Gastroesophageal sphincter (tissue), 4 donors: ENCODE measurements at places on chromosomes 6 and 20.

DNA sequence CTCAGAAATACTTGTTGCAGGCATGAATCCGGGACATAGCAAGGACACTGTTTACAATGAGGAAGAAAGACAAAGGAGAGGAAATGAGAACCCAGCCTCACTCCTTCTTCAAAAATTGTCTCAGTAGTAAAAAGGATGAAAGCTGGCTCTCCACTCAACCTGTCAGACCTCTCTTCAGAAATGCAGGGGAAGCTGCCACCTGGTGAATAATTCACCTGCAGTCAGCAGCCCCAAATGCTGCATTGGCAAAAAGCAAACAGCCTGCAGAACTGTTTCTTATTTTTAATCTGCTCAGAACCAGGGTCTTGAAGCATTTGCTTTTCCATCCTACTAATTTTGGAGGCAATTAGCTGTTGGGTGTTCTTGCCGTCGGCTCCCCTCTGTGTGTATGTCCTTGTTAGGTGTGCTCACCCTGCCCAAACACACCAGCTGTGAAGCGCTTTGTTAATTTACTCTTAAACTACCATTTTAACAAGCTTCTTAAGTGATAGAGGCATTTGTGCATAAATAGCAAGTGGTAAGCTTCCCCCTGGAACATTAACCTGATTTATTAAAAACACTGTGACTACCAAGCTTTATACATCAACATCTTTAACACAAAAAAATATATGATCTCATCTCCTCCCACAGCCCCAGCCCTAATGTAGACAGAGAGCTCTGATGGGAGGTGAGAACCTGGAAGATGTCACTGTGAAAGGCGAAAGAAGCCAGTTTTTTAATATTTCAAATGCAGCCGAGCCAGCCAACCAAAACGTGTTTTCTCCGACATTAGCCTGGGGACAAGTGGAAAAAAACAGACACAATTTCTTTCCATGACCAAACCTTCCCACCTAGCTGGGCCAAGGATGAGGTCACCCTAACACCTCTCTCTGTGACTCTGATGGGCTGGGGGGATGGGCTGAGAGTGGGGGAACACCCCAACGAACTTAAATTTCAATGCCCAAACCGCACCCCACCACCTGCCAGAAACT lies 451.0 kb upstream of the SULF2 start:
- no peak for ATAC-seq

- no peak for ATAC-seq
Measured at GRCh38 chr20:38726804-38727606, 2.7 kb downstream of the SLC32A1 start.

DNA sequence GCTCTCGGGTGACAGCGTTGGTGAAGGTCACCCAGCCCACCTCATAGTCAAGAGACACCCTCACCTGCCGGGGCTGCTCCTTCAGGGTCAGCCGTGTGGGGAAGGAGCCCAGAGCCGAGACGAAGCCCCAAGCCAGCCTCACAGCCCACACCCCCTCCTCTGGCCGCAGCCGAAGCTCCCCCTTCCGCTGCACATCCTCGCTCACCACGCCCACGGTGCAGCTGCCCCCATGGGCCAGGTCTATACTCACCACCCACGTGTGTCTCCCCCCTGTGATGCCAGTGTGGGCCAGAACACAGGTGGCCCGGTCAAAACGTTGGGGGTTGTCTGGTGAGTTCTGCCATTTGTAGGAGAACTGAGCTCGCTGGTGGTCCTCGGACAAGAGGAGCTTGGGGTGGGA lies 7.0 kb downstream of the TRIM10 start:
- no peak for ATAC-seq

GRCh38 chr6:125188037-125188436 lies 34.5 kb downstream of the TPD52L1 start:
- ATAC-seq: no peak

DNA sequence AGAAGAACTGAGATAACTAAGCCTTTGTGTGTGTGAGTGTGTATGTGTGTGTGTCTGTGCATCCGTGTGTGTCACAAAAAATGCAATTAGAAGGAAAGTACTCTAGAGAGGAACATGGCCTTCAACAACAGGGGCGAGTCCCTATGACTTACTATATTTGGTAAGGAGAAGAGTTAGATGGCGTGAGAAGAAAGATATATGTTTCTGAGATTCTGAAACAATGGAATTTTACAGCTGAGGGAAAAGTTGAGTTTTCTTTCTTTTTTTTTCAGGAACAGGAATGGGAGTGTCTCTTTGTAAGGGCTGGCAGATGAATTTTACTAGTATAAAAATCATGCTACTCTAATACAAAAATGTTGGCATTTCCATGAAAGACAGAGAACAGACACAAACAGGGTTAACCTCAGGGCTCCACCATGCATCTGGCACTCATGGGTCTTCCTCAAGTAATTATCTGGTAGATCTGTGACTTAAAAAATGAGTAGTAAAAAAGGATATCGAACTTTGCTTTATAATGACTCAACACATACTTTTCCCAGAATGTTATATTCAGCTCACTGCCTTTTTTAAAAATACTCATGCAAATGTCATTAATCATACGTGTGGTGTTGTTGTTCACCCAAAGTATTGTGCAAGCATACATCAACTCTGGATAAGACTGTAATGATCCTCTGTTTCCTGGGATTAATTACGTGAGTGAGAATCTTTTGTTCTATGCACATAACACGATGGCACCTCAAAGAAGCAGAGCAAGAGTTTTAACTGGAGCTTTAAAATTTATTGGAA lies 12.8 kb upstream of the SASH1 start:
- ATAC-seq: peak; percentile 68
